Brain pericyte (primary cell): ENCODE measurements at places on chromosomes 3 and 15.

DNA sequence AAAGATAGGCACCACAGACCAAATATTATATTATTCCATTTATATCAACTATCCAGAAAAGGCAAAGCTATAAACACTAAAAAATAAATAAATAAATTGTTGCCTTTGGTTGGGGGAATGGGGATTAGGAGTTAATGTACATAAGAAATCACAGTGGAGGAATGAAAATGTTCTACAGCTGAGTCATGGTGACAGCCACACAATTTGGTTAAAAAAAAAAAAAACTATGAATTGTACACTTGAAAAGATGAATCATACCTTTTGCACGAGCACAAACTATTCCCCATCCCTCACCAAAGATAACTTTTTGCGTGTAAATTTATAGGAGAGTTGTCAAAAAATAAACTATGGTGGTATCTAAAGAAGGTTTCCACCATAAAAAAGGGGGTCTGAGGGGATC, 103.2 kb downstream of the TBC1D5 start:
- no peak for DNase-seq

- no peak for DNase-seq
Measured at GRCh38 chr3:195140410-195140809, 130.5 kb downstream of the XXYLT1 start.

GRCh38 chr15:49179433-49180190, 9.6 kb downstream of the GALK2 start:
- DNase-seq = no peak

DNA sequence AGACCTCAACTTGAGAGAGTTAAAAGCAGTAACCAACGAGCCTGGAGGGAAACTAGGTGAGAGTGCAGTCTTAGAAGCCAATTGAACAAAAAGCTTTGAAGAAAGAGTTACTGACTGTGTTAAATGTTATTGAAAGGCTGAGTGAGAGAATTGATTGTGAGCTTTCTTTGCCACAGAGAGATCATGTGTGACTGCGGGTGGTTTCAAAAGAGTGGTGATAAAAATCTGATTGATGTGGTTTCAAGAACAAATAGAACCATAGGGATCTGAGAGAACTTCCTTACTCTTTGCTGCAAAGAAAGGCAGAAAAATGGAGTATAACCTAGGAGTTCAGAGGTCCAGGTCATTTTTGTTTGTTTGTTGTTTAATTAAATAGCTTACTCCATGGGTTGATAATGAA, 759.9 kb upstream of the ALCAM start:
- DNase-seq = no peak

GRCh38 chr3:72306800-72307341, 521.9 kb upstream of the PROK2 start:
- DNase-seq = no peak

- no peak for DNase-seq
Measured at GRCh38 chr3:127151992-127152650, 40.8 kb upstream of the PRR23E start.

GRCh38 chr3:128404276-128405068, 62.2 kb downstream of the DNAJB8 start:
- DNase-seq = no peak

DNA sequence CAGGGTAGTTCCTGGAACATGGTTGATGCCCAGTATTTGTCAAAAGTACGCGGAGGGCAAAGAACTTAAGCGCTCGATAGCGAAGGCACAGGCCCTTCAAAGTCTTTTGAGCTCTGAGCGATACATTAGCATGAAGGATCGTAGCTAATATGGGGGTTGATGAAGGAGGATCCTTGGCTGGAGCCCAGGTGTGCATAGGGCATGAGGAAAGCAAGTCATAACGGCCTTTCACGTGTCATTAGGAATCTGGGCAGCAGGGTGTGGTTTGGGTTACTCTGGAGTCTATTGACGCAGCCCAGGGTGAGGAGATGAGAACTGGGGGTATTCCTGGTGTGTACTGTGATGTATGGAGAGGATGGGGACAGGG, 31.7 kb downstream of the SPINK8 start:
- no peak for DNase-seq

DNA sequence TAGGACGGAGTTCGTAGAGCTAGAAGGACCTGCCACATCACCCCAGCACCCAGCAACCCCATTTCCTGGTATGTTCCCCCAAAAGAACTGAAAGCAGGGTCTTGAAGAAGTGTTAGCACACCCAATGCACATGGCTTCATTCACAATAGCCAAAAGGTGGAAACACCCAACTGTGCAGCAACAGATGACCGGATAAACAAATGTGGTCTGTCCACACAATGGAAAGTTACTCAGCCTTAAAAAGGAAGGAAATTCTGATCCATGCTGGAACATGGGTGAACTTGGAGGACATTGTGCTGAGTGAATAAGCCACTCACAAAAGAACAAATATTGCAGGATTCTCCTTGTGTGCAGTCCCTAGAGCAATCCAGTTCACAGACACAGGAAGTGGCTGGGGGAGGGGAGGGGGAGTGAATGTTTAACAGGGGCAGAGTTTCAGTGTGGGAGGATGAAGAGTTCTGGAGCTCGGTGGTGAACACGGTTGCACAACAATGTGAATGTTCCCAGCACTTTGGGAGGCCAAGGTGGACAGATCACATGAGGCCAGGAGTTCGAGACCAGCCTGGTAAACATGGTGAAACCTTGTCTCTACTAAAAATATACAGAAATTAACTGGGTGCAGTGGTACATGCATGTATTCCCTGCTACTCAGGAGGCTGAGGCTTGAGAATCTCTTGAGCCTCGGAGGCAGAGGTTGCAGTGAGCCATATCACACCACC, 157.5 kb downstream of the NUP210 start:
- DNase-seq = no peak

DNA sequence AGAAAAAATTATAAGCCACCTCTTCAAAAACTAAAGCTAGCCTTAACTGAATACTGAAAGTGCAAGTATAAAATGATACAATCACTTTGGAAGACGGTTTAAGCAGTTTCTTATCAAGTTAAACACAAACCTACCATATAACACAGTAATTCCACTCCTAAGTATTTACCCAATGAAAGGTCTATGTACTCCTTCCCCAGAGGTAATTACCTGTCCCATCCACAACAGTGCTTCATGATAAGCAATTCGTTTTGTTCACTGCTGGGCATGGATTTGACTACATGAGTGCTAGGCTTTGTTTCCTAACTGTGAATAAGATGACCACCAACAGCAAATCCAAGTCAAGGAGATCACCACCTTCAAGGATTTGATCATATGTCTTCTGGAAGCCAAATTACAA, 4.3 kb downstream of the COX5A start:
- DNase-seq = no peak

- no peak for DNase-seq
Measured at GRCh38 chr15:70559265-70560239, 203.8 kb downstream of the UACA start.

DNA sequence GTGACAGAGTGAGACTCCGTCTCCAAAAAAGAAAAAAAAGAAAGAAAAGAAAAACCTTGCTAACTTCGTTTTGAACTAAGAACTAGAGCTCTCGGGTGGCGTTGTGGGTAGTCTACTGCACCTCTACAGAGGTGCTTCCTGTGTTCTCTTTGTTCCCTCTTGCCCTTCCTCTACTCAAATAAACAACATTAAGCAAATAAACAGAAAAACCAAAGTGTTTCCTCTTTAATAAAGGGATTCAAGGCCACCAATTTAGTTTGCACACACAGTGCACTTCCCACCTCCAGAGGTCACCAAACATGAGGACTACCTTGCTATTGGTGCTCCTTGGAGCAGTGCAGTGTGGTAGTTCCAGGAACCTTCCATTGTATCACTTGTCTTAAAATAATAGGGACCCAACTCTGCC, 354.2 kb upstream of the TBL1XR1 start:
- DNase-seq = no peak

DNA sequence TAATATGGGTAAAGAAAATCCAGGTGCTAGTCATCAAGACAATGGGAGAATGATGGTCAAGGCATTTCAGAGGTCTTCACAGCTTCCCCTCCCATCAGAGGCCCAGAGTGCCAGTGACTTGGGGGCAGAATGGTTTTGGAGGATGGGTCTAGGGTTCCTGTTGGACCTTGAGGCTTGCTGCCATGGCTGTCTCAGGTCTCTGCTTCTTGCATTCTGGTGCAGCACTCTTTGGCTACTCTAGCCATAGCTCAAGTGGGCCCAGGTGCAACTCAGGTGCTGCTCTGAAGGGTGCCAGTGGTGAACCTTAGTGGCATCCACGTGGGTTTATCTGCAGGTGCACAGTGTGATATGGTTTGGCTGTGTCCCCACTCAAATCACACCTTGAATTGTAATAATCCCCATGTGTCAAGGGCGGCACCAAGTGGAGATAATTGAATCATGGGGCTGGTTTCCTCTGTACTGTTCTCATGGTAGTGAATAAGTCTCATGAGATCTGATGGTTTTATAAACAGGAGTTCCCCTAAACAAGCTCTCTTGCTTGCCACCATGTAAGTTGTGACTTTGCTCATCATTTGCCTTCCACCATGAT, 48.5 kb upstream of the PEX5L start:
- DNase-seq = no peak

DNA sequence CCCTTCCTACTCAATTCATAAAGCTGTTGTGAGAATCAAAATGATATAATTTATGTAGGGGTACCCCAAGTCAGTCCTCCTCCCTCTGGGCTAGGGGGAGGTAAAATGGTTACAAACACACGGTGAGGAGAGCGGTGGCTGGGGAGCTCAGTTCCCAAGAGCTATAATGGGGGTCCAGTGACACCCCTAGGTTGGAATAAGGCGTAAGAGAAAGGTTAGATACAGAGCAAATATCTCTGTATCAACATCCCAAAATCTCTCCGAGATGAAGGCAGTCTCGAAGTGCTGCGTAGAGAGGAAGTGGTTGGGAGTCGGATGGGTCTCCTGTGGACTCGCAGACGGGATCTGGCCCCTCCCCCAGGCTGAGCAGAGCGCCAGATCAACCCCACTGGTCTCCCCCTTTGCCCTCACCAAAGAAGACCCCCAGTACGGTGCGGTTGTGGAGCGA, 1.8 kb downstream of the DUOX2 start:
- DNase-seq = no peak

- DNase-seq = no peak
Measured at GRCh38 chr3:122661633-122662032, 19.0 kb upstream of the PARP14 start.

GRCh38 chr3:34394978-34395748, 596.7 kb downstream of the PDCD6IP start:
- no peak for DNase-seq

DNA sequence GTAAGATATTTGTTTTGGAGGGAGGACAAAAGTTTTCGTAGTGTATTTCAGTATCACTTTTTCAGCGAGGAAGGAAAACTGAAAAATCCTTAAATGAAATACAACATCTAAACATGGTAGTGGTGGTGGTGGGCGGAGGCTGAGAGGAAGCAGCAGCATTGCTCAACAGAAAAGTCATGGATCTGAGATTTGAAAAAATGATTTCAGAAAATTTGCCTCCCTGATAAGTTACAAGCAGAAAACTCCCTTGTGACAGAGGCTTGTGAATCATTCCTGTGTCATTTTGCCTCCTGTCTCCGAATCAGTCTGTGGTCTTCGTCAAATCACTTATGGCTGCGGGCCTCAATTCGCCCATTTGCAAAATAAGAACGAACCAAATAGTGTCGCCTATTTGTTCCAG, 965 bp upstream of the CRBN start:
- no peak for DNase-seq

DNA sequence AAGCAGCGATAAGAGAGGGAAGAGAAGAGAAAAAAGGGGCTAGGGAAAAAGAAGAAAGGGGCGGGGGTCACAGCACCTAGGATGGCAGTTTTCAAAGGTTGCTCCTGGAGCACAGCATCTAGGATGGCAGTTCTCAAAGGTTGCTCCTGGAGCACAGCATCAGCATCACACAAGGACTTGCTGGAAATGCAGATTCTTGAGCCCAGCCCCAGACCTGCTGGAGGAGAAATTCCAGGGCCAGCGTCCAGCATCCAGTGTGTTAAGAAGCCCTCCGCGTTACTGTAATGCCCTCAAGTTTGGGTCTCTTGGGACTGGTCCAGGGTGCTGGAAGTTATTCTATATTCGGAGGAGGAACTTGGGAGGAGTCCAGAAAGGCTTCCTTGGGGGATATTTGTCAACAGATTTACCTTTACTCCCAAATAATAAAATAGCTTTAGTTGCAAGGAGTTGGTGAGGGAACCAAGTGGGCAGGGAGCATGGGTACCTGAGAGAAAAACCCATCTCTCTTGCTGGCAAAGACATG, 519.4 kb downstream of the SHQ1 start:
- no peak for DNase-seq

- no peak for DNase-seq
Measured at GRCh38 chr3:43104660-43105595, 951 bp downstream of the POMGNT2 start.

- no peak for DNase-seq
Measured at GRCh38 chr3:5302661-5303060, 115.2 kb downstream of the EDEM1 start.

GRCh38 chr15:41284427-41285177, 47.8 kb downstream of the OIP5 start:
- no peak for DNase-seq

DNA sequence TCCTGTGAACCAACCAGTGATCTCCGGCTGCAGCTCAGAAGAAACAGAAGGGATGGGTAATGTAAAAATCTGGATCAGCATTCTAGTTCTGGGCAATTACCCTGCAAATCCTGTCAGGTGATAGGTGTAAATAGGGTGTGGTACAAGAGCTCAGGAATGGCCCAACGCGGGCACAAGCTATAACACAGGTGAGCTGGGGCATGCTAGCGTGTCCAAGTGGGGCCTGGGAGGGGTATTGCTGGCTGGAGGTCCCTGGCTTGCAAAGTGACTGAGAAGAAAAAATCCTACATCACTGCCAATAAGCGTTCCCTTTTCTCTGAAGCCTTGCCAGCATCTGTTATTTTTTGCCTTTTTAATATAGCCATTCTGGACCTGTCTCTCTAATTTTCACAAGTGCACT, 9.7 kb upstream of the CHST2 start:
- no peak for DNase-seq

GRCh38 chr3:48432411-48433371, 2.8 kb upstream of the PLXNB1 start:
- no peak for DNase-seq

DNA sequence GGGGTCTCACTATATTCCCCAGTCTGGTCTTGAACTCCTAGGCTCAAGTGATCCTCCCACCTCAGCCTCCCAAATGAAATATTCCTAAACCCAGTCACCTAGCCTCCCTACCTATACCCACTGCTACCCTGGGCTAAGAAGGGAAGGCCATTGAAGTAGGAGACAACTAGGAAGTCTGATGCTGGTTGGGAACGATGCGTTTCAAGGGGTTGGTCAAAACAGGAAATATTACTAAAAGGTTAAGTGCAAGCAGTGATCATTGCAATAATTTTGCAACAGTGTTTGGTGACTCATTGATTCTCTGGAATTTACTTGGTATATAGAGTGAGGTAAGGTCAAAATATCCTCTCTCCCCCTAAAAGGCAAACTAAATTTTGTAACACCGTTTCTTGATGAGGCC, 4.6 kb upstream of the UQCRC1 start:
- no peak for DNase-seq

DNA sequence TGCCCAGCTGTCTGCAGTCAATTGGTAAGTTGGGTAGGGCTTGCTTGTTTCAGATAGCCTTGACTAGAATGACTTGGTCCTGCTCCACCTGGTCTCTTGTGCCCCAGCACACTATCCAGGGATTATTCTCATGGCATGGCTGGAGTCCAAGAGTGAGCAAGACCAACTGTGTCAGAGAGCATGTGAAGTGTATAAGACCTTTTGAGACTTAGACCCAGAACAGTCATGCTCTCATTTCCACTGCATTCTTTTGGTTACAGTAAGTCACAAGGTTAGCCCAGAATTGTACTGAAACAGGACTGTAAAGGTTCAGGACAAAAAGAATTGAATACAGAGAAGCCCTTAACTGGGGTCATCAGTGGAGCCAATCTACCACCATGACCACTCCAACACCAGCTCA, 650.8 kb upstream of the ADAMTS9 start:
- no peak for DNase-seq
